PC-3 (cell line): ENCODE measurements at places on chromosomes 6 and 20. TPM values are rescaled to one million over a fixed set of nuclear protein-coding genes. Genes with fewer than 3 reads are reported as not detected.

TMEM217 gene
- 2.2 and 2.4 TPM in 2 replicates for total RNA-seq

RAD21L1 gene
- 0.11 and 0.58 TPM in 2 replicates for total RNA-seq

PSORS1C2 gene
- total RNA-seq = not detected in 2 replicates

C2 gene
- 1.1 TPM in 1 of 2 replicates, not detected in the other for total RNA-seq

SMIM29 gene
- total RNA-seq = 25.8 and 26.8 TPM in 2 replicates

SLC24A3 gene
- 0.11 TPM in 1 of 2 replicates, not detected in the other for total RNA-seq

PHIP gene
- 20.8 and 21.2 TPM in 2 replicates for total RNA-seq

SLC22A1 gene
- 0.29 and 10.2 TPM in 2 replicates for total RNA-seq

ZGPAT gene
- total RNA-seq = 37.9 and 56.8 TPM in 2 replicates

LIN28B gene
- total RNA-seq = 0.11 TPM in 1 of 2 replicates, not detected in the other

HLA-F gene
- 9.8 and 16.1 TPM in 2 replicates for total RNA-seq

PET117 gene
- 21.2 and 31.2 TPM in 2 replicates for total RNA-seq

CLDN20 gene
- total RNA-seq = not detected in 2 replicates

CRNKL1 gene
- 17.2 and 22.5 TPM in 2 replicates for total RNA-seq

NMBR gene
- total RNA-seq = not detected in 2 replicates

OR2H1 gene
- not detected in 2 replicates for total RNA-seq

FAM83B gene
- total RNA-seq = 0.07 and 0.29 TPM in 2 replicates

CYP21A2 gene
- total RNA-seq = not detected in 2 replicates

OR2H2 gene
- total RNA-seq = not detected in 2 replicates

HAO1 gene
- total RNA-seq = 0.33 TPM in 1 of 2 replicates, not detected in the other

PYGB gene
- total RNA-seq = 216 and 245 TPM in 2 replicates

MMP24 gene
- total RNA-seq = 0.52 and 0.91 TPM in 2 replicates

RIMS4 gene
- total RNA-seq = 0.04 and 0.17 TPM in 2 replicates

LRP11 gene
- total RNA-seq = 32.0 and 39.9 TPM in 2 replicates

SLC4A11 gene
- 23.7 and 26.8 TPM in 2 replicates for total RNA-seq

SOBP gene
- total RNA-seq = 0.15 and 0.17 TPM in 2 replicates

AIF1 gene
- total RNA-seq = not detected in 2 replicates

LY6G6D gene
- total RNA-seq = not detected in 2 replicates

GPX5 gene
- not detected in 2 replicates for total RNA-seq

SLC44A4 gene
- 3.5 and 4.9 TPM in 2 replicates for total RNA-seq

LHFPL5 gene
- total RNA-seq = not detected in 2 replicates
